Inflammatory macrophage treated with lipopolysaccharide for 4 hours (primary cell): ENCODE measurements at places on chromosomes 5 and 9.
A peak's percentile ranks its signal among the peaks of the same experiment; 100 is the strongest.

DNA sequence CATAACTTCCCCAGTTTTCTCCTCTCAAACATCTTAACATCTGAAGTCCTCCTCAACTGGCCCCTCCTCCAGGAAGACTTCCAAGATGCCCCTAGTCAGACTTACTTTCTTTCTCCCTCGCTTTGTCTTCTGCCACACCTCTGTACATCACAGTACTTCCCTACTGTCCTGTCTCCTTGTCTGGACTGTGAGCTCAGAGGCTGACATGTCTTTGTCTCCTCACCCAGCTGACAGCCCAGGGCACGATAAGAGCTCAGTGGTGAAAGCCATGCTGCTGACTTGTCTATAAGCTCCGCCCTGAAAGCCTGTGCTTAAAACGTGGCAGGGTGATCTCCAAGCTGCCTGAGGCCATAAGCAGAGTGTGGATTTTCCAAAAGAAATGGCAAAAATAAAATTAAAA, 33.0 kb upstream of the SLC25A51 start:
- no peak for DNase-seq

DNA sequence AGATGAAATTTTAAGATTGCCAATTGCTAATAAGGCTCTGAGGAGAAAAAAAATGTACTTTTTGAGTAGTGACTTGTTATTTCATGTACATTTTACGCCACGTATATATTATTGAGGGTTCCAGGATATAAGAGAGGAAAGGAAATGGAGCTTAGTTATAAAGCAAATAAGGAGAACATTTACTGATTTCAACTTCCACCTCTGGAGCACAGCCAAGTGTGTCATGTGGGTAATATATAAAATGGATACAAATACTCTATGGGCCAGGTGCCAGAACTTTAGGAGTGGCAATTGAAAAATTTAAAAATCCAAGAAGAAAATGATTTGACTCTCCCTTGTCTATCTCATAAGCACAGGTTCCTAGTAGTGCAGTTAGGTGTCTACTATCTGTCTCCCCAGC, 45.0 kb upstream of the VLDLR start:
- no peak for DNase-seq

GRCh38 chr5:117359895-117360294, 785.3 kb upstream of the SEMA6A start:
- DNase-seq: no peak

DNA sequence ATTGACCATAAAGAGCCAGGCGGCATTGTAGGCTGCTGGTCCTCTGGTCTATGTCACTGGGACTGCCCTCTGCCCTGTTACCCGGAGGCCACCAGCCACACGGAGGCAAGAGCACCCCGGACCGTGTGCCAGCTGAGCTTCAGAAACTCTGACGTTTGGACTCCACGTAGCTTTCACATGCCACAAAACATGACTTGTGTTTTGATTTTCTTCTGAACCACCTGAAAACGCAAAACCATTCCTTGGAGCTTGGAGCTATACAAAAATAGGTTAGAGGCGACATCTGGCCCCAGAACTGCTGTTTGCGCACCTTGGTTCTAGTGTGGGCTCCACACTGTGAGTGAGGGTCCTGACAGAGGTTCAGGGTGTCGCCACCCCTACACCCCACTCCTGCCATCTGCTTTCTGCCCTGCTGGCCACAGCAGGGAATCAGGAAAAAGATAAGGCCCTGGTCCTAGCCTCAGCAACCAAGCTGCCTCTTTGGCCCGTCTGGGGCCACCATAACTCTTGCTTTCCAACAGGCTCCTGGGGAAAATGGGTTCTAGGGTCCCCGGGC, 151.3 kb upstream of the IRX2 start:
- no peak for DNase-seq

- no peak for DNase-seq
Observed at GRCh38 chr5:2415678-2416077, 335.8 kb downstream of the IRX2 start.

DNA sequence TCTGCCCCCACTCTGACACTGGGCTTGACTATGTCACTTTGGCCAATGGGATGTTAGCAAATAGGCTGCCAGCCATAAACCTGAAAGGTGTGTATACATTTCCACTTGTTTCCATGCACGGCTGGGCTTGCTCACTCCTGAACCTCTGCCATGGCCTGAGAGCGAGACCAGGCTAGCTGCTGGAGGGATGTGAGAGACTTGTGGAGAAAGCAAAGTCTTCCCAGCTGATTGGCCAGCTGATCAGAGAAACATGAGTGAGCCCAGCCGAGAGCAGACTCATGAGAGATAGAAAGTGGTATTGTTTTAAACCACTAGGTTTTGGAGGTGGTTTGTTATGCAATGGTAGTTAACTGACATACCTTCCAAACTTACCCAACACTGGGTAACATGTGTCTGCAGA, 13.9 kb downstream of the FAM193B start:
- DNase-seq: no peak

- DNase-seq: no peak
Observed at GRCh38 chr5:90888511-90889324, 330.1 kb downstream of the ADGRV1 start.

DNA sequence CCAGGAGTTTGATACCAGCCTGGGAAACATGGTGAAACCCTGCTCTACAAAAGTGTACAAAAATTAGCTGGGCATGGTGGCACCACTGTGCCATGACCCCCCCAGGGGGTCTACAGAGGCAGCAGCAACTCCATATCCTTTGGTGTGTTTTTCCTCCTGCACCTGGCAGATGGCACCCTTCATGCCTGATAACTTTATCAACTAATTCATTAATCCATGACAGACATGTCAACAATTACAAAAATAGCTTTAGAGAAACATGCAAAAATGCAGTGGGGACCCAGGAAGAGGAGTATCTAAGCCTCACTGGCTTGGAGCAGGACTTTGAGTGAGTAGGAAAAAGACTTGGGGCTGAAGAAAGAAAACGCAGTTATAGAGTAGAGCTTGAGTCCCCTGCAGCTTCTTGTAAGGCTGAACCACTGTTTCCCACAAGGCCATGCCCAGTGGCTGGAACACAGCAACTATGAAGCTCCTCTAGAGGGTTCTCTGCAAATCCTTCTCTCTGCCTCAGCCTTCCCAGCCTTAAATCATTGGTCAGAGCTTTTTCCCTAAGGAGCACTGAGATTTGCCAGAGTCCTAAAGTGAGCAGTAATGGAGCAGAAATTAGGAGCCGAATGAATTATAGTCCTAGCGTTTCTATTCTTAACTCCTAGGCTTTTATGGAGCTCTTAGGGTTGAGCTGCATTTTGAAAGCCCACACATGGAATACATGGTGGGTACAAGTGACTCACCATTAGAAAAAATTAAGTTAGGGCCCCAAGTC, 25.5 kb upstream of the B4GALT1 start:
- no peak for DNase-seq

- no peak for DNase-seq
Observed at GRCh38 chr5:89721353-89721752, 688.2 kb downstream of the CETN3 start.

DNA sequence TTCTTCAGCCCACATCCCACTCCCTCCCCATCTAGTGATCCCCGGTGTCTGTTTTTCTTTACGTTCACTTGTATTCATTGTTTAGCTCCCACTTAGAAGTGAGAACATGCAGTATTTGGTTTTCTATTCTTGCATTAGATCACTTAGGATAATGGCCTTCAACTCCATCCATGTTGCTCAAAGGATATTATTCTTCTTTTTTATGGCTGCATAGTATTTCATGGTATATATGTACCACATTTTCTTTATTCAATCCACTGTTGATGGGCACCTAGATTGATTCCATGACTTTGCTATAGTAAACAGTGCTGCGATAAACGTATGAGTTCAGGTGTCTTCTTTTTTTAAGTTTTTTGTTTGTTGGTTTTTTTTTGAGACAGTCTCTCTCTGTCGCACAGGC, 29.1 kb upstream of the CCNB1 start:
- DNase-seq: no peak

- no peak for DNase-seq
Observed at GRCh38 chr9:111915425-111915758, 18.8 kb downstream of the UGCG start.

GRCh38 chr5:142783601-142784341, 13.6 kb downstream of the ARHGAP26 start:
- peak; percentile 64 for DNase-seq

DNA sequence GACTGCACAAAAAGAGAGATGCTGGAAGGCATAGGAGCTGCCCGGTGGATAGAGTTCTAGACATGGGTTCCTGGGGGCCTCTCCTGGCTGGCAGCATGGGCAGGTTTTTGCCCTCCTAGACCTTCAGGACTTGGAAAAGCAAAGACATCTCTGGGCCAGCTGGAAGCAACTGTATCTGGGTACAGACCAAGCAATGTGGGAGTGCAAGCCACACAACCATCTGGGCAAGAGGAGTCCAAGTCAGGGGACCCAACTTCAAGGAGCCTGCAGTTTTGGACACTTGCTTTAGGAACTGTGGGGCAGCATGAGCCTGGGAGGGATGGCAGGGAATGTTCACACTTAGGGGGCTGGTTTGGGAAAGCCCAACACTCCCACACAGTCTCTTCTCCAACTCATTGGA, 323.3 kb downstream of the GADD45G start:
- no peak for DNase-seq

- peak; percentile 17 for DNase-seq
Observed at GRCh38 chr9:98707166-98708102, 1.3 kb downstream of the GABBR2 start.

GRCh38 chr5:100789694-100790093, 113.4 kb downstream of the ST8SIA4 start:
- no peak for DNase-seq

- no peak for DNase-seq
Observed at GRCh38 chr5:5558638-5559527, 136.4 kb downstream of the ICE1 start.

- peak; percentile 60 for DNase-seq
Observed at GRCh38 chr5:179923436-179923835, 15.7 kb upstream of the TBC1D9B start.

- DNase-seq: no peak
Observed at GRCh38 chr9:130884542-130885483, 11.8 kb downstream of the QRFP start.

GRCh38 chr9:4164356-4164755, 135.5 kb downstream of the GLIS3 start:
- DNase-seq: no peak

DNA sequence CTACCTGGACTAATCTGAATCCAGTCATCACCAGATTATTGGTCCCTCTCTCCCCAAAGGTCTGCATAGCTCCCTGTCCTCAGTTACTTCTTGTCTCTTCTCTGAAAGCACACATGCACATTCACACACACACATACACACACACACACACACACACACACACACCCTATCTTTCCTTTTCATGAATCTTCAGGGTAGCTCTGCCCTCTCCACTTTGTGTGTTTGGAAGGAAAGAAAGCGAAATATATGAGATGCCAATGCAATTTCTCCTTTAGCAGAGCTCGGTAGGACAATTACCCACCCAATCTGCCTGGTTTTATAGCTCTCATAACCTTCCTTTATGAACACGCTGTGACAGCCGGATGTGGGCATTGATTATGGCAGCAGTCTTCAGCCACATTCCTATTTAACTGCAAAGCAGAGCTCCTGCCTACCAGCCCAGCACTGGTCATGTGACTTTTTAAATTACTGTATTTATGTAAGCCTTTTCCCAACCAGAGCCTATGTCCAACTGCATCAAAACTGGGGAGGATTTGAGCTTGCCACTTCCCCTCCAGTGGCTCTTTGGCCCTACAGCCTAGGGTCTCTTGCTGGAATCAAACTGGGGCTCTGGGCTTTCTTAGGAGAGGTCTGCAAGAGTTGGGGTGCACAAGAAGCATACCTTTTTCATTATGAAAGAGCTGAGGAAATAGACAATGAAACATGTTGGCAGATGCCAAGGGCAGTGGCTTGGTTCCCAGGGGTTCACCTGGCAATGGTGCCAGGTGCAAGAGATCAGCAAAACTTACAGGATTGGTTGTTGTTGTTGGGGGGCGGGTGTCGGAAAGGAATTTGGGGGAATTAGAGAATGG, 20.8 kb upstream of the MATR3 start:
- DNase-seq: no peak

DNA sequence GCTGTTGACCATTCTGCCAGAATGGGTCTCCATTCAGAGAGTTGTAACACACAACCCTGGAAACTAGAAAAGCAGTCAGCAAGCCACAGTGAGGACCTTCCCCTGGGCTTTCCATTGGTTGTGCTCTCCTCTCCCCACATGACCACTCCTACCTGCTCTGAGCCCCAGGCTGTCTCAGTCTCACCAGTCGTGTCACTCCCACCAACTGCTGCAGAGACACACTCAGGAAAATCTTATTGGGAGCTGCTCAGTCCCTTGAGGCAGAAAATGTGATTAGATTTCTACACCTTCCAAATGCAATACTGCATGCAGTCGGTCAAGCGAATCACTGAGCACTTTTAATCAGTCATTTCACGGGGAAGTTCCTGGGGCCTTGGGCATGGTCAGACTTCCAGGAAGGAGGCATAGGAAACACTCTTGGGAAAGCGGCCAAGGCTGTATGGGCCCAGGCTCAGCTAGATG, 284.2 kb upstream of the NMUR2 start:
- no peak for DNase-seq

GRCh38 chr5:57332361-57332760, 150.2 kb downstream of the ACTBL2 start:
- DNase-seq: no peak

DNA sequence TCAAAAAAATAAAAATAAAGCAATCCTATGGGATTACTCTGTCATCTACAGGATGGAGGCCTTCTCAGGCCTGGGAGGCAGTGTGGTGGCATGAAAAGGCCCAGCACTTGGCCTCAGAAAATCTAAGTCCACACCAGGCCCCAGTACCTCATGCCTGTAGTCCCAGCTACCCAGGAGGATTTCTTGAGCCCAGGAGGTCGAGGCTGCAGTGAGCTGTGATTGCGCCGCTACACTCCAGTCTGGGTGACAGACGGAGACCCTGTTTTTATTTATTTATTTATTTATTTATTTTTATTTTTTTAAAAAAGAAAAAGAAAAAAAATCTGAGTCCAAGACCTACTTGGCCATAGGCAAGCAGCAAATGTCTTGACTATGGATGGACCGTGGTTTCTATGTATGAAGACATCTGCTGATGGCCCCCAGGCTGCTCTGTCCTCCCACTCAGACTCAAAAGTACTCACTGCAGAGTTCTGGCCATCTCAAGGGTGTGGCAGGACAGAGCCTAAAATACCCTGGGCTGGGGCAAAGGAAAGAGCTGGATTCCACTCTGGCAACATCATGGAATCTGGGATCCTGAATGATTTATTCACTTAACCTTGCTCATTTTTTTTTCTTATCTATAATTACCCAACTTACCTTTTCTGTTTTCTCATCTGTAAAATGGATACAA, 55.0 kb downstream of the ARHGEF37 start:
- DNase-seq: no peak

- DNase-seq: no peak
Observed at GRCh38 chr5:130651440-130651839, 513.6 kb downstream of the HINT1 start.

DNA sequence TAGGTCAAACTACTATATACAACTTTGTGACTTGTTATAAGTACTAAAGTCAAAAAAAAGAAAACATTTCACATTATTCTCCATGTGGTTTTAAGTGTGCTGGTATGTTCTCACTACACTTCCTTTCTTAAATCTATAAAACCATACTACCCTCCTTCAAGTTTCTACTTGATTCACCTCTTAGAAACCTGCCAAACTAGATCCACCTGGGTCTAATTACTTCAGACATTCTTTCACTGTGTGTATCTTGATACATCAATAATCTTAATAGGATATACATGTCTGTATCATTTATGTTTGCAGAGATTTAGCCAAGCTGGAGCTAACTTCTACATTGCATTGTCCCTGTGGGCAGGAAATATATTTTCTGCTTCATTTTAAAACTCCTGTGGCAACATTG, 1012.6 kb downstream of the EFNA5 start:
- DNase-seq: no peak
